ENCODE measurements at places on chromosomes 16 and 17.
A peak's percentile ranks its signal among the peaks of the same experiment; 100 is the strongest.

GRCh38 chr17:57259817-57260216 is 3.5 kb downstream of the MSI2 start:
- DNase-seq, result no peak

DNA sequence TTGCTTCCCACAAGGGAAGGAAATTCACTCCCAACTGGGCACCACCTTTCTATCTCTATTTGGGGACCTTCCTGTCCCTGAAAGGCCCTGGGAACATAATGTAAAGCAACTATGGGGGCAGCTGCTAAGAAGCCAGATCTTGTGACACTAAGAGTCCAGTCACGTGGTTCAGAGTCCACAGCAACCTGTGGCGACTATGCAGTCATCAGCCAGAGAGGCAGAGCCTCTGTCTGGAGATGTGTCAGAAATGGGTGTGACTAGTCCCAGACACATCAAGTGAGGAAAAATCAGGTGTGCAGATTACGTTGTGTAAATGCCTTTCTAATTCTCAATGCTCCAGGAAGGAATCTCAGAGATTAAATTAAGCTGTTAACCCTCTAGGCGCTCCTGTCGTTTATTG is 26.6 kb upstream of the SKAP1 start:
- DNase-seq, result peak; percentile 73

DNA sequence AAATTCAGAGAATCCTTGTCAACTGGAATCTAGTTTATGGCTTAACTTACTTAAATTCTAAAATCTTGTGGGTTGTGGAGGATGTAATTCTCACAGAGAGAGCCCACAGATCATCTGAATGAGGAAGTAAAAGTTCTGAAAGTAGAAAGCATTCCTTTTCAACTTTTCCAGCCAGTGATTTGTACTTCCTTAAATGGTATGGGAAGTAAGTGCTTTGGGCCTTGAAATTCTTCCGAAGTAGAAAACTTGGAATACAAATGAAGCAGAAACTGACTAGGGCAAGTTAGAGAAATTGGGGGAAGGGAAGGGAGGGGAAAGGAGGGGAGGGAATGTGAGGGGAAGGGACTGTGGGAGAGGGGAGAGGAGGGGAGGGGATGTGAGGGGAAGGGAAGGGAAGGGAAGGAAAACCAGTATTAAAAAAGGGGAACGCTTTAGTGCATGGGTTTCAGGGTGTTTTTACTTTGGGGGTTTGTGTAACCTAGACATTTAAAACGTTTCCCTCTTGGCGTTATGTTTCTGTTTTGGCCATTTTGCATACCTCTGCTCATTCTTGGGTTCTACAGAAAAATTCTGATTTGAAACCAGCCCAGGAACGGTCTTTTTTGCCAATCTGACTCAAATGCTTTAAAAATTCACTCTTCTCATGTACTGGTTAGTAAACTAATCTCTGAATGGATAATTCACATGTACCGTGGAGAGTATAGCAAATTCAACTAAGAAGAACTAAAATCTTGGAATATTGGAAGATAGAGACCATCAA is 15.5 kb upstream of the SNTB2 start:
- no peak for DNase-seq

GRCh38 chr17:8016632-8017424 is 14.4 kb downstream of the GUCY2D start:
- no peak for DNase-seq

- DNase-seq, result no peak
Observed at GRCh38 chr16:75263291-75263962, 12.0 kb upstream of the BCAR1 start.

DNA sequence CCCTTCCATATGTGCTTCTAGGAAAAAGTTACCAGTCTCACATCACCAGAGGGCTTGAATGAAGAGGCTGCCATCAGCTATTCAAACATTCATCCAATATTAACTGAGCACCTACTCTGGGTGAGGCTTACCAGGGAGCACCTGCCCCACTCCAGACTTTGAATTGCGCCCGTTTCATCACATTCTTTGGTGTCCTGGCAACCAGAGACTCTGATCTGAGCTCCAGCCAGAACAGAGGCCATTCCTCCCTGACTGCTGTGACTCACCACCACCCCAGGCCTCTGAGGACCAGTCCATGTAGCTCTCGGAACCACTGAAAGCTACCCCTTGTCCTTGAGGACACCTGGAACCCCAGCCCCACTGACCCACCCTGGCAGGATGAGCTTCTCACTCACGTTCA is at the start of gene C16orf96:
TSS of gene C16orf96 (plus strand) at position 229 of the 400 bp plus-strand sequence. CDS start at position 379, 150 bp downstream.
- DNase-seq, result no peak

DNA sequence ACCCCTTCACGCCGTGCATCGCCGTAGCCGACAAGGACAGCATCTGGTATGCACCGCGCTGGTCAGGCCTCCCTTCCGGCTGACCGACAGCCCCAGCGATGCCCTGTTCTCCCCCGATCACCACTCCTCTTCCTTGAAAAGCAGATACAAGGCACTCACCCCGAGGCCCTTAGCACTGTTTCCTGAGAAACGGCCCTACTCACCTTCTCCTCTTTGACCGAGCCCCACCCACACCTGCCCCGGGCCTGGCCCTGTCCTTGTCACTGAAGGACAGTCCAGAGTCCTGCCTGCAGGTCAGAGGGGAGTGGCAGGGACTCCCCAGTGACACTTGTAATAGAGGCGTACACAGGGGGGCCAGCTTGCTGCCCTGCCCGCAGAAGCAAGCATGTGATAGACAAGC is 45.9 kb upstream of the CHMP6 start:
- no peak for DNase-seq

DNA sequence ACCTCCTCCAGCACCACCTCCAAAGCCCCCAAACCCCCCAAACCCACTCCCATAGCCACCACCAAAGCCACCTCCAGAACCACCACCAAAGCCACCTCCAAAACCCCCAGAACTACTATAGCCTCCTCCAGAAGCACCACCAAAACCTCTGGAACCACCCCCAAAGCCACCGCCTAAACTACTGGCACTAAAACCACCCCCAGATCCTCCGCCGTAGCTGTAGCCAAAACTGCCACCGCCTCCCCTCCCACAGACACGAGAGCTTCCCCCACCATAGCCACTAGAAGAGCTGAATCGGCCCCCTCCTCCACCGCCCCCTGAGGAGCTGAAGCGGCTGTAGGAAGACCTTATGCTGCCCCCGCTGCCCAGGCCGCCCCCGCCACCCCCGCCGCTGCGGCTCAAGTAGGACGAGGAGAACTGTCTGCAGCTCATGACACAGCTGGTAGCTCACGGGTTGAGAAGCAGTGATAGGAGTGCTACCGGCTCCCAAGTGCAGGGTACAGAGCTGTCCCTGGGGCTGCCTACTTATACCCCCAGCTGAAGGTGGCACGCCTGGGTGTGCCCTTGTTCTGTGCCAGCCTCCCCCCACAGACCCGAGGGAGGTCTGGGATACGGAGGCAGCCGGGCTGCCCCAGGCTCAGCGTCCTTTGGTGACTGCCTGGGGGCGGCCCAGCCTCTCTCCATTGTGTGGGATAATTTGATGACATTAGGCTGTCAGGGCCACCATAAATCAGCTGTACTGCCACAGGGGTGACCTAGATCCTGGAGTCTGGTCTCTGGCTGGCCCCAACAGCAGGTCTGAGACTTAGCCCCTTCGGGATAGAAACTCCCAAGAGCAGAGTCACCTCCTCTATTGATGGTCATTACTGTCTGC is at the start of gene KRT9:
TSS of gene KRT9 (minus strand) at position 499 of the 874 bp plus-strand sequence. CDS start at position 432, 67 bp downstream.
- no peak for DNase-seq

- DNase-seq, result peak; percentile 64
Observed at GRCh38 chr16:10987361-10988163, 43.2 kb downstream of the CLEC16A start.

- no peak for DNase-seq
Observed at GRCh38 chr16:29898804-29899515, 390 bp downstream of the SEZ6L2 start.

- no peak for DNase-seq
Observed at GRCh38 chr17:49577650-49577934, 1.9 kb downstream of the NXPH3 start.

GRCh38 chr17:74637926-74638325 is 14.4 kb upstream of the CD300E start:
- DNase-seq, result no peak
